ENCODE measurements at places on chromosomes 3 and 15.
A peak's percentile ranks its signal among the peaks of the same experiment; 100 is the strongest.

GRCh38 chr3:165805946-165806561 is 31.2 kb downstream of the BCHE start:
- no peak for DNase-seq

GRCh38 chr3:49712166-49712565 is 7.3 kb downstream of the AMIGO3 start:
- DNase-seq: no peak

- peak; percentile 55 for DNase-seq
These were observed 195.1 kb upstream of the ICE2 start for GRCh38 chr15:60673918-60674558.

- DNase-seq: no peak
These were observed 135.6 kb downstream of the KCNMB2 start for GRCh38 chr3:178671791-178672190.

Measured in hematopoietic multipotent progenitor cell treated with erythropoietin and hydrocortisone succinate and interleukin-3 and kit ligand, for 8 days (in vitro differentiated cells).